Activated T-helper 1 cell treated with anti-CD3 and anti-CD28 coated beads, Interleukin-12 subunit alpha, Interleukin-12 subunit beta, Interleukin-2, Interleukin-4 antibody, amounts not matched to agents 30 ng/mL and 10 ng/mL and 1 ng/mL, durations not matched to agents 14 hours and 24 hours and 36 hours (primary cell): ENCODE measurements at places on chromosomes 13 and 19. TPM values are rescaled to one million over a fixed set of nuclear protein-coding genes. Genes with fewer than 3 reads are reported as not detected.
A peak's percentile ranks its signal among the peaks of the same experiment; 100 is the strongest.

- DNase-seq: no peak
- no peaks in the 10 kb centered on the region for H3K4me1 ChIP-seq
- H3K36me3 ChIP-seq: no peaks in the 10 kb centered on the region
- no peak overlapping the region for H3K4me3 ChIP-seq
- peaks cover 2% of the 10 kb centered on the region for H3K27me3 ChIP-seq
Measured at GRCh38 chr13:49370371-49370770, 73.5 kb downstream of the CAB39L start.

GRCh38 chr19:7681340-7682174 is 924 bp downstream of the TRAPPC5 start:
- DNase-seq: peak; percentile 77
- peaks cover 8% of the 10 kb centered on the region for H3K27me3 ChIP-seq
- H3K27ac ChIP-seq: peak overlapping the region; percentile 96
- H3K4me1 ChIP-seq: peaks cover 39% of the 10 kb centered on the region

FKRP gene
- 25.1 and 26.6 TPM in 2 replicates for total RNA-seq

PRRG2 gene
- 0.59 and 1.2 TPM in 2 replicates for total RNA-seq
